Stimulated activated CD8-positive, alpha-beta memory T cell treated with anti-CD3 and anti-CD28 coated beads, Interleukin-4, amount 100 ng/mL, for 1 hour (primary cell): ENCODE measurements at places on chromosomes 7 and 10.

DNA sequence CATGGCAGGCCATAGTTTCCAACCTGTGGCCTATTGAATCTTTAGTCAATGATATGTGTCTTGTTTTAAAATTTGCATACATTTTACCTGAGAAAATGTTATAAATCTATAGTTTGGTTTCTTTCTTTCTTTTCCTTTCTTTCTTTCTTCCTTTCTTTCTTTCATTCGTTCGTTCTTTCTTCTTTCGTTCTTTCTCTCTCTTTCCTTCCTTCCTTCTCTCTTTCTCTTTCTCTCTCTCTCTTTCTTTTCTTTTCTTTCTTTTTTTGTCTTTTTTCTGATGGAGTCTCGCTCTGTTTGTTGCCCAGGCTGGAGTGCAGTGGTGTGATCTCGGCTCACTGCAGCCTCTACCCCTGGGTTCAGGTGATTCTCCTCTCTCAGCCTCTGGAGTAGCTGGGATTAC, 133.3 kb downstream of the IDE start:
- no peak for DNase-seq

DNA sequence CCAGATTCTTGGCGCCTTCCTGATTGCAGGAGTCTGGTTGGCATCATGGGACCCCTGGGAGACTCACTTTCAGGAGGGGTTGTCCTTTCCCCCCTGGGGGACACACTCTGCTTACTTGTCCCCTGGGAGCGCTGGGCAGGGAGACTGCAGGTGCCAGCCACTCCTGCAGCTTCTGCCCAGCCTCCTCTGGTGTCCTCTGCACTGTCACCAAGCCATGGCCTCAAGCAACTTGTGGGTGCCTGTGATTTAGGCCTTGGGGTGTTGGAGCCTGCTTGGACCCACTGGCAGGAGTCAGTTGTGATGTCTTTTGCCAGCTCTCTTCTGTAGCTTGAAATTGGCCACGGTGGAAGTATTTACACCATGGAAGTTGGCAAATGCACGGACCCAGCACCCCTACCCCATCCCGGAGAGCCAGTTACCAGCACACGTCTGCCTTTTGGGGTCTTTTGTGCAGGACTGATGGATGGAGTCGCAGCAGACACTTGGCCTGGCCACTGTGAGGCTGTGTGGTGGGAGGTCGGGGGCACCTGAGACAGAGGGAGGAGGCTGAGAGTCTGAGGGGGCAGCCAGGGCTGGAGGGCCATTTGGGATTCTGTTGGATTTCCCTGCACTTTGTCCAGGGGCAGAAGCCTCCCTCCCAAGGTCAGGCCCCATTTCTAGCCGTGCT, 104.7 kb downstream of the LHPP start:
- no peak for DNase-seq

- DNase-seq = no peak
Observed at GRCh38 chr10:44395902-44396670, 11.2 kb upstream of the CXCL12 start.

DNA sequence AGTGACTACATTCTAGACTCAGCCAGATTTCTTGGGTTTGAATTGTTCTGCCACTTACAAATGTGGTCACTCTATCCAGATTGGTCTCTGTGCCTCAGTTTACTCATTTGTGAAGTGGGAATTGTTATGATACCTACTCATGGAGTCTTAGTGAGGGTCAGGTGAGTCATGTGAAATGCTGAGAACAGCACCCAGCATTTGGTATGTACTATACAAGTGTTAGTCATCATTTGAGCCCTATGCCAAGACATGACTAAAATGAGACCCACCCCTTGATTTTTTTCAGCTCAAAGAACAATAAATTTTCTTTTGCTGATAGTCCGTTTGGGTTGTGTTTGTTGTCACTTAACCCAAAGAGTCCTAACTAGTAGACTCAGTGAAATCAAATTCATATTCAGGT, 92.8 kb downstream of the CHN2 start:
- no peak for DNase-seq

GRCh38 chr10:58585435-58585834, 72.8 kb downstream of the BICC1 start:
- no peak for DNase-seq

GRCh38 chr10:8033812-8034465, 20.5 kb upstream of the GATA3 start:
- no peak for DNase-seq

DNA sequence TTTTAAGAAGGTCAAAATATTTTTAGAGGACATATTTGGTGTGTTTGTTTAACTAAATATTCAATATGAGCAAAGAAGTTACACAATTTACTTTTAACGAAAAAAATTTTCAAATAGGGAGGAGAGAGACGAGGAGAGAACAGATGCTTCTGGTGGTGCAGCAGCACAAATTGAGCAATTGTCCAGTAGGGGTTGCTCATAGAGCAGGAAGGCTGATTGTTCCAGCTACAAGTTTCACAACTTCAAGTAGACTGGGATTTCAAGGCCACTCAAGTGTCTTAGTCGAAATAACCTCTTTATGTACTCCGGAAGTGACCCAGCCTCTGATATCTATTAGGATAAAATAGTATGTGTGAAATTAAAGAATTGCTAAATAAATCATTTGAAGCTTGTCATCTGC, 197.9 kb downstream of the HDAC9 start:
- no peak for DNase-seq

GRCh38 chr10:14089556-14090292, 241.0 kb downstream of the FRMD4A start:
- DNase-seq = no peak

DNA sequence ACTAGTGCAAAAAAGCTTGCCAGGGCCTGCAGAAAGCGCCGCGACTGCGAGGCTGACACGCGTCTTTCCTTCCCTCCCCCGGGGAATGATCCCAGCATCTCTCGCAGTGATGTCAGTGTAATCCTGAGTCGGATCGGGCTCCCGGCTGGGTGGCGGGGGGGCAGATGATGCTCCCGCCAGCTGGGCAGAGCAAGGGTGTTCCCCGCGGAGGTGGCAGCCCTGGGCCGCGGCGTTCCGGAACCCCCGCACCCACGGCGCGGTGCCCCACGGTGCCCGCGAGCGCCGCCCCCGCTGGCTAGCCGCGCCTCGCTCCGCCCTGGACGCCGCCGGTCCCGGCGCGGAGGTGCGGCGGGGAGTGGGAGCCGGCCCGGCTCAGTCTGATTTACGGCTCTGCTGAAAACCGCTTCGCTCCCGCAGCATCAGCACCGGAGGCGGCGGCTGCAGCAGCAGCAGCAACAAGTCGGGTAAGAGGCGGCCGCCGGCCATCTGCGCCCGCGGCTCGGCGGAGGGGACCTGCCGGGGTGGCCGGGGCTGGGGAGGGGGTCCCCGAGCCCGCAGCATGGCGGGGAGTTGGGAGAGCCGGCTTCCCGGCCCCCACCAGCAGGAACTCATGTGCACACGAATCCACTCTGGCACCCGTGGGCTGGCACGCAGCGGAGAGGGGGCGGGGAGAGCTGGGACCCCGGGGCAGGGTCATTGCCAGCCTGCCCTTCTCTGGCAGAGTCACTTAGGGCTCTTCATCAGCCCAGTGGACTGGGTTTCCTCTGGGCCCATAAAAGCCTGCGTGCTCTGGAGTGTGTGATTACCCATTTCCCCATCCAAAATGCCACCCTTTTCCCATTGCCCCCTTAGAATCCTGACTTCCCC, at the start of gene ZNF365:
ZNF365 (plus strand) TSS at position 375 of the 867 bp plus-strand sequence. CDS start 1,825 bp downstream, outside the sequence.
- no peak for DNase-seq

- no peak for DNase-seq
Observed at GRCh38 chr7:25553580-25554291, 325.4 kb upstream of the NPVF start.

GRCh38 chr7:156558198-156558597, 82.4 kb upstream of the RNF32 start:
- no peak for DNase-seq

GRCh38 chr10:111137007-111137406, 60.2 kb downstream of the ADRA2A start:
- no peak for DNase-seq

- no peak for DNase-seq
Observed at GRCh38 chr7:88628363-88629085, 131.0 kb upstream of the ZNF804B start.

DNA sequence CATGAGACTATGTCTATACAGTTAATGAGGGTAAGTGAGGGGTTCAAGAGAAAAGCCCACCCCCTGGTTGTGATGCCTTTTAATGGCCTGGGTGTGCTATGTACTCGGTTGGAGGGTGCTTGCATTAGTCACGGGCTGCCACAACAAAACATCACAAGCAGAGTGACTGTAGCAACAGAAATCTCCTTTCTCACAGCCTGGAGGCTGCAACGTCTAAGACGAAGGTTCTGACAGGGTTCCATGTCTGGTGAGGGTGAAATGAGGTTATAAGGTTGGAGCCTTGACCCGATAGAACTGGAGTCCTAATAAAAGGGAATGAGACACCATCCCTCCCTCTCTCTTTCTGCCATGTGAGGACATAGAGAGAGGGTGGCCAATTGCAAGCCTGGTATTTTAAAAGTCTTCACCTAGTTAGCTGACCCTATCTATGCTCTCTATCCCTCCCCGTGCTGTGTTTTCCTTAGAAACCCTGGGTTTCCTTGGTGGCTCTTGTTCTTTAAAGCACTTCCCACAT, 126.0 kb upstream of the GDF10 start:
- DNase-seq = no peak

GRCh38 chr7:158023681-158024350, 563.8 kb downstream of the PTPRN2 start:
- DNase-seq = no peak

DNA sequence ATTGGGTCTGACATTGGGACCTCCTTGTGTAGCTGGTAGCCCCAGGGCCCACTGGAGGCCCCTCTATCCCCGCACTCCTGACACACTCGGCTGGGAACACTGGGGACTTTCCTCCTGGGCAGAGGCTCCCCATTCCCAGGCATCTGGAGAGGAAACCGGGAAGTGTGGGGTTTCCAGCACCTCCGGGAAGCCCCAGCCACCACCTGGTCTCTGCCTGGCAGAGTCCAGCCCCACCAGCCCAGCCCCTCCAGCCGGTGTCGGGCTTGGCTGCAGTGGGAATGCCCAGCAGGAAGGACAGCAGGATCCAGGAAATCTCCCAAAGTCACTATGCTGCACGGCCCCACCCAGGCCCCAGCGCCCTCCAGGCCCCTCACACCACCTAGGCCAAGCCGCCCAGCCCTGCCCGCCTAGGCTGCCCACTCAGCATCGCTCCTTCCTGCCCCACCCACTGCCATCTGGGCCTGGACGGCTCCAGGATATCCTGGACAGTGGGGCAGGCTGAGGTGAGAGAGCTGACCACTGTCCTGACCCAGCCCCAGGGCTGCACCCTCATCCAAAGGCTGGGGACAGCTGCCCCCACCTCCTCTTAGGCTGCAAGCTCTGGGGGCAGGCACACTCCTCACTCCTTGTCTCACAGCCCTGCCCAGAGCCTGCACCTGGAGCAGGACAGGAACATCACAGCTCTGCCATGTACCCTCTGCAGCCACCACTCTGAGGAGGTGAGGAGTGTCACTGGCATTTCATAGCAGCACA, 11.8 kb downstream of the RASGEF1A start:
- no peak for DNase-seq

GRCh38 chr7:17492437-17492836, 194.0 kb downstream of the AHR start:
- DNase-seq = no peak

DNA sequence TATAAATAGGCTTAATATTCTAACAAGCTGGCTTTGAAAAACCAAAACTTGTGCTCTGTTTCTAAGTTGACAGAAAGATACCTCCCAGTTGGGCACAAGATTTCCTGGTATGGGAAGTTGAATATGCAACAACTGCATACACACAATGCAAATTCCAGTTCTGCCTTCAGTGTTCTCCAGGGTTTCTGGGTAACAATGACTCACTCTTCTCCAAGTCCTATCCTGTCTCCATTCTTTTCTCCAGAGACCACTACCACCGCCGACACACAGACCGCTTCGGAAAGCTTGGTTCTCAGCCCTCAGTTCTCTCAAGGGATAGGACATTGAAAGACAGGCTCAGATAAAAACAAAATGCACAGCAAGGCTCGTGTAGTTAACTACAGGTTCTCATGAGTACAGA, 12.2 kb downstream of the PDE1C start:
- DNase-seq = no peak

DNA sequence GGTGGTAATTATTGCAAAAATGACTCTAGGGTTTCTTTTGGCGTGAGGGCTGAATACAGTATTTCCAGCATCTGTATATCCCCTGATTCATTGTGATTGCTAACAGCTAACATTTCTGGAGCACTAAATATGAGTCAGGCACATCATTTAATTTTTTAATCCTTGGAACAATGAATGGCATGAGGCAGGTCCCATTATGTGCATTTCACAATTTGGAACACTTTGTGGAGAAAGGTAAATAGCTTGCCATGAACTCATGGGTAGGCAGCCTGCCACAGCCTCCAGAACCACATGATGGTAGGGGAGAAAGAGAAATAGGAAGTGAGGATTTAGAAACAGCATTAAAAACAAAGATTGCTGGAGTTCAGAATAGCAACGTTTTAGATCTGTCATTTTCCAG, 1.7 kb downstream of the NPTX2 start:
- DNase-seq = no peak

GRCh38 chr7:47192978-47193377, 388.9 kb downstream of the TNS3 start:
- no peak for DNase-seq

DNA sequence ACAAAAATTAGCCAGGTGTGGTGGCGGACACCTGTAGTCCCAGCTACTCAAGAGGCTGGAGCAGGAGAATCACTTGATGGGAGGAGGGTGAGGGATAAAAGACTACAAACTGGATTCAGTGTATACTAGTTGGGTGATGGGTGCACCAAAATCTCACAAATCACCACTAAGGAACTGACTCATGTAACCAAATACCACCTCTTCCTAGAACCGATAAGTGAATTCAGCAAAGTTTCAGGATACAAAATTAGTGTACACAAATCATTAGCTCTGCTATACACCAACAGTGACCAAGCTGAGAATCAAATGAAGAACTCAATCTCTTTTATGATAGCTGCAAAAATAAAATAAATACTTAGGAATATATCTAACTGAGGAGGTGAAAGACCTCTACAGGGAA, 23.0 kb upstream of the DMBT1 start:
- DNase-seq = no peak

- DNase-seq = no peak
Observed at GRCh38 chr7:22268884-22269421, 88.0 kb downstream of the RAPGEF5 start.
